ENCODE measurements at places on chromosomes 3 and 15.

GRCh38 chr3:132874701-132875100, 152.5 kb upstream of the NPHP3 start:
- no peak for DNase-seq

GRCh38 chr3:121914081-121914998, 20.1 kb downstream of the SLC15A2 start:
- no peak for DNase-seq

DNA sequence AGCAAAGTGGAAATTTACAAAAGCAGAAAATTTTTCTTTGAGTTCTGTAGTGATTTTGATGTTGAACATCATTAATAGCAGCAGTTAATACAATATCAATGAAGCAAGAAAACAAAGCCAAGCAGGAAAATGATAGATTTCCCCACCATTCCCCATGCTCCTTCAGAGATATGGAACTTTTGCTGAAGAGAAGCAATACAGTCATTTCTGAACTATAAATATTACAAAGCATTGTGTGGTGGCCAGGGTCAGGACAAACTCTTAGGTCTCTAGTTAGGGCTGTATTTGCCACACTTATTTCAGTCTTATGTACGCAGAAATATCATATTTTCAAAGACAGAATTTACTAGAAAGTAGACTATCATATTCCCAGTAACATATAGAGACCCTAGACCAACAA, 88.8 kb upstream of the P3H2 start:
- no peak for DNase-seq

GRCh38 chr3:193400304-193400703, 21.8 kb upstream of the ATP13A5 start:
- DNase-seq = no peak

- no peak for DNase-seq
Observed at GRCh38 chr3:149487598-149488197, 13.2 kb downstream of the TM4SF4 start.

DNA sequence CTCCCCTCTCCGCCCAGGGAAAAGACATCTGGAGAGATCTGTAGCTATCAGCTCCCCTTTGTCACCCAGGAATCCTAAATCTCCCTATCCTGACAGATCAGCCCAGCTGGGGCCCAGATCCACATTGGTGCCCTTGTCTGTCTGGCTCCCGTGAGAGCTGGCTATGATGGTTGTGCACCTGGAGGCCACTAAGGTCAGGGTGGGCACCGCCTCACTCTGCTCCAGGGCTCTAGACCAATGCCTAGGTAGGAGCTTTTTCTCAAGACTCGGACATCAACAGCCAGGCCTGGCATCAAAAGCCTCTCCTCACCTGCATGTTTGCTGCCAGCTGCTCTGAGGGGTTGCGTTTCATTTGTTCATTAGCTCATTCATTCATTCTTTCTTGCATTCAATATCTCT, 142.7 kb downstream of the SMAD6 start:
- DNase-seq = no peak

DNA sequence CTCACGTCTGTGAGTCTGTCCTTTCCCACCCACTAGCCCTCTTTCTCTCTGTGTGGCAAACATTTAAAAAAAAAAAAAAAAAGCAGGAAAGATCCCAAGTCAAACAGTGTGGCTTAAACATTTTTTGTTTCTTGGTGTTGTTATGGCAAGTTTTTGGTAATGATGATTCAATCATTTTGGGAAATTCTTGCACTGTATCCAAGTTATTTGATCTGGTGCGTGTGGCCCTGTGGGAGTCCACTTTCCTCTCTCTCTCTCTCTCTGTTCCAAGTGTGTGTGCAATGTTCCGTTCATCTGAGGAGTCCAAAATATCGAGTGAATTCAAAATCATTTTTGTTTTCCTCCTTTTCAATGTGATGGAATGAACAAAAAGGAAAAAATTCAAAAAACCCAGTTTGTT, 97.7 kb downstream of the GAP43 start:
- no peak for DNase-seq

GRCh38 chr3:195763843-195764825, 43.4 kb downstream of the MUC20 start:
- DNase-seq = no peak

Data from NCI-H1105 treated with DMSO at 0.1 percent for 48 hours (cell line).